Left forelimb (tissue), 1 donor: ENCODE measurements at places on chromosomes 16 and 17.

GRCh38 chr16:51393381-51394005 lies 242.4 kb upstream of the SALL1 start:
- no peak for DNase-seq

GRCh38 chr17:61972311-61972710 lies 44.5 kb upstream of the INTS2 start:
- DNase-seq: no peak

- no peak for DNase-seq
These were observed 108.9 kb downstream of the CDH13 start for GRCh38 chr16:82735673-82736091.

GRCh38 chr17:31574458-31574857 lies 183.0 kb downstream of the RAB11FIP4 start:
- DNase-seq: no peak

GRCh38 chr17:3556916-3557767 lies 470 bp downstream of the TRPV3 start:
- DNase-seq: no peak

DNA sequence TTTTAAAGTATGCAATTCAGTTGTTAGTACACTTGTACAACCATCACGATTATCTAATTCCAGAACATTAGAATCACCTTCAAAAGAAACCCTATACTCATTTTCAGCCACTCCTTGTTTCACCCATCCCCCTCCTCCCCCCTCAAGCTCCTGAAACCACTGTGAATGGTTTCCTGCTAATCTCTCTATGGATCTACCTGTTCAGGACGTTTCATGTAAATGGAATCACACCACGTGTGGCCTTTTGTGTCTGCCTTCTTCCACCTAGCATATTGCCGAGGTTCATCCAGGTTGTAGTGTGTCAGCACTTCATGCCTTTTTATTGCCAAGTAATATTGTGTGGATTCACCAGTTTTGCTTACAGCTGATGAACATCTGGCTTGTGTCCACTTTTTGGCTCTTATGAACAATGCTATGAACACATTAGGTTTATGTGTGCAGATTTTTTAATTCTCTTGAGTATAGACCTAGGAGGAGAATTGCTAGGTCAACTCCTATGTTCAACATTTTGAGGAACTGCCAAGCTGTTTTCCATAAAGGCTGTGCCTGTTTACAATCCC lies 17.8 kb downstream of the EIF4A3 start:
- DNase-seq: no peak

DNA sequence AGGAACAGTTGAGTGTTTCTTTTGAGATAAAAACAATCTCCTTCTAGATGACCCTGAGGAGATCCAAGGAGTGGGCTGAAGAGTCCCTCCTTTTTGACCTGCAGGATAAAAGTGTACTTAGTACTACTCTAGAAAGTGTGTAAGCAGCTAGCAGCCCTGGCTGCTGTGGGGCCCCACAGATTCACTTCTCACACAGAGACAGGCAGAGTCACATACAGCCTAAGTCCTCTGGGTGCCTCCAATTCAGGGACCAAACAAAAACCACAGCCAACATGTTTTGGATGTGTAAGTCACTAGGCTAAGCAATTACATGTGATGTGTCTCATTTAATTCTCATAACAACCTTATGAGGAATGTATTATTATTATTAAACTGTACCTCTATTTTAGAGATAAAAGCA lies 97.1 kb downstream of the TMEM100 start:
- no peak for DNase-seq

GRCh38 chr17:2849327-2849670 lies 53.1 kb downstream of the RAP1GAP2 start:
- no peak for DNase-seq

DNA sequence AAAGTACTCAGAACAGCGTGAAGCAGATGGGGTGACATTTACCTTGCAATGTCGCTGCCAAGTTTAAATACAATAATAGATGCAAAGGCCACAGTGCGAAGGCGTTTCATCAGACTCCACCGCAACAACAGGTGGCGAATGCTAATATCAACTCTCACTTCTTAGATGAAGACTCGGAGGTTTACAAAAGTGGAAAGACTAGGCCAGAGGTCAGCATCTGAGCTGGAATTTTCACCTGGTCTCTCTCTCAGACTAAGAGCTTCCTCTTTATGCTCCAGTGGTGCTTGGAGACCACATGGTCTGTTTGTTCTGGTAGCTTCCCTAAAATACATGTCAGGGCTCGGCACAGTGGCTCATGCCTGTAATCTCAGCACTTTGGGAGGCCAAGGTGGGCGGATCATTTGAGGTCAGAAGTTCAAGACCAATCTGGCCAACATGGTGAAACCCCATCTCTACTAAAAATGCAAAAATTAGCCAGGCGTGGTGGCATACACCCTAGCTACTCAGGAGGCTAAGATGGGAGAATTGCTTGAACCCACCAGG lies 169.1 kb downstream of the XYLT1 start:
- no peak for DNase-seq
